Activated CD8-positive, alpha-beta T cell treated with anti-CD3 and anti-CD28 coated beads, Interleukin-2, amount 10 ng/mL, durations not matched to agents 7 days and 5 days (primary cell): ENCODE measurements at places on chromosomes 3 and 15.
A peak's percentile ranks its signal among the peaks of the same experiment; 100 is the strongest.

GRCh38 chr15:29556380-29556779 is 265.9 kb downstream of the TJP1 start:
- H3K36me3 ChIP-seq: no peaks in the 10 kb centered on the region
- H3K4me3 ChIP-seq: no peak overlapping the region
- no peaks in the 10 kb centered on the region for H3K27me3 ChIP-seq
- no peak for DNase-seq

GRCh38 chr15:49857496-49858475 is 236.9 kb downstream of the DTWD1 start:
- no peaks in the 10 kb centered on the region for H3K27me3 ChIP-seq
- H3K4me3 ChIP-seq: no peak overlapping the region
- no peaks in the 10 kb centered on the region for H3K4me1 ChIP-seq
- DNase-seq: no peak

GRCh38 chr15:77417602-77418001 is 2.3 kb downstream of the PEAK1 start:
- no peak overlapping the region for H3K27ac ChIP-seq
- H3K4me3 ChIP-seq: no peak overlapping the region
- DNase-seq: no peak
- H3K27me3 ChIP-seq: no peaks in the 10 kb centered on the region
- H3K36me3 ChIP-seq: peaks cover 7% of the 10 kb centered on the region
- H3K4me1 ChIP-seq: peaks cover 28% of the 10 kb centered on the region

GRCh38 chr3:192901435-192901834 is 16.2 kb downstream of the MB21D2 start:
- H3K27ac ChIP-seq: no peak overlapping the region
- peaks cover 50% of the 10 kb centered on the region for H3K4me1 ChIP-seq
- no peak for DNase-seq
- H3K27me3 ChIP-seq: peaks cover 10% of the 10 kb centered on the region

DNA sequence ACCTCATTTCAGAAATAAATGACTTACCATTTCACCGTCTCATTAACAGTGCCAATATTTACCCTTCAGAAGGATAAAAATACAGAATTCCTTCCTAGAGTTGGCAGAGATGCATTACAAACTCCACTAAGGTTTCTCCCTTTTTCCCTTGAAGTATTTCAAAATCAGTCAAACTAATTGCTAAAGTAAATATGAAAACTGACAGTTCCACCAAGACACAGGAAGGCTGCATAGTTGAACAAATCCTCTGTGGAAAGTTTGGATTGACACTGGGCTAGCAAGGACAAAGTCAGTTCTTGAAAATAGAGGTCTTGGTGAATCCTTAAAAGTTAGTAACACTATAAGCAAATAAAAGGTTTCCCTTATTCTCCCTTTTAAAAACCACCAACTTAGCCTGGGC is 34.5 kb downstream of the DCP1A start:
- no peak for DNase-seq
- H3K4me3 ChIP-seq: no peak overlapping the region
- no peaks in the 10 kb centered on the region for H3K27me3 ChIP-seq
- no peak overlapping the region for H3K27ac ChIP-seq
- H3K4me1 ChIP-seq: no peaks in the 10 kb centered on the region

DNA sequence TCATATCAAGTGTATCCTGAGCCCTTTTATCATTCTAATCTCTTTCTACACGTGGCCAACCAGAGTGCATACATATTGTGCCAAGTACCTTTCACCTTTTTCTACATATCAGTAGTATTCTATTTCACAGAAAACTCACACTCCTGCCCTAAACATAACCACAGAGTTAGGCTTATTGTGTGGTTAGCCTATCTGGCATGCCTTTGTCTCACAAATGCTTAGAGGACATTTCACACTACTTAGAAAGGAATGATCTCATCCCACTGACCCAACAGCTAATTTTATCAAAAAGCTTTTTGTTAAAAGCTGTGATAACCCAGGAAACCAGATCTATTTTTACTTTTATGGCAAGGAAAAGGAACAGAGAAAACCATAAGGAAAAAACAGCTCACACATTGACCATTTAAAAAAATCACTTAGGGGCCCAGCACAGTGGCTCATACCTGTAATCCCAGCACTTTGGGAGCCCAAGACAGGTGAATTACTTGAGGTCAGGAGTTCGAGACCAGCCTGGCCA is 17.8 kb upstream of the MAP4 start:
- no peak overlapping the region for H3K4me3 ChIP-seq
- peaks cover 25% of the 10 kb centered on the region for H3K4me1 ChIP-seq
- peaks cover 3% of the 10 kb centered on the region for H3K36me3 ChIP-seq
- DNase-seq: no peak

DNA sequence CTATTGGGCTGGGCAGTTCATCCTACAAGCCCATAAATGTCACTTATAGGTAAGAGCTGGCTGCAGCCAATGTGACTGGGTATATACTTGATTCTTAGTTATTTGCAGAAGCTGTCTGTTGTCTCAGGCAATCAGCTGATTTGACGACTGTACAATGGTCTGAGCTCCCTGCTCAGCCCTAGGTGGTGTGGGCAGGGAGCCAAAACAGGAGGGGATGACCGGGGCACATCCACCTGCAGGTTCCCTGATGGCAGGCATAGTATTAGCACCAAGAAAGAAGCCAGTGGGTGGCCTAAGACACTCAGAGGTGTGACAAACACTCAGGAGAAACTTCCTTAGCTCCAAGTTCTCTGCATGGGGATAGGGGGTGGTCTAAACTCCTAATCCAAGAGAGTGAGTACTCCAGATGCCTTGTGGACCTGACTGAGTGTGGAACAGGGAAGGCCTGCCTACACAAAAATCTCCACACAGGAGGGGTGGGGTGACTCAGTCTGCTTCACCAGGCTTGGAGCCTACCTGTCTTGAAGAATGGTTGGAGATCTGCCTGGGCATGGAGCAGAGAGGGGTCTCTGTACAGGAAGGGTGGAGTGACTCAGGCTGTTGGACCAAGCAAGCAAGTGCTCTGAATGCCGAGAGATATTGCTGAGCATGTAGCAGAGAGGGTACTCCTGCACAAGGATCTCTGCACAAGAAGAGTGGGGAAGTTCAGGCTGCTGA is 690.4 kb upstream of the NAALADL2 start:
- no peaks in the 10 kb centered on the region for H3K36me3 ChIP-seq
- H3K27me3 ChIP-seq: no peaks in the 10 kb centered on the region
- DNase-seq: no peak
- no peak overlapping the region for H3K4me3 ChIP-seq

DNA sequence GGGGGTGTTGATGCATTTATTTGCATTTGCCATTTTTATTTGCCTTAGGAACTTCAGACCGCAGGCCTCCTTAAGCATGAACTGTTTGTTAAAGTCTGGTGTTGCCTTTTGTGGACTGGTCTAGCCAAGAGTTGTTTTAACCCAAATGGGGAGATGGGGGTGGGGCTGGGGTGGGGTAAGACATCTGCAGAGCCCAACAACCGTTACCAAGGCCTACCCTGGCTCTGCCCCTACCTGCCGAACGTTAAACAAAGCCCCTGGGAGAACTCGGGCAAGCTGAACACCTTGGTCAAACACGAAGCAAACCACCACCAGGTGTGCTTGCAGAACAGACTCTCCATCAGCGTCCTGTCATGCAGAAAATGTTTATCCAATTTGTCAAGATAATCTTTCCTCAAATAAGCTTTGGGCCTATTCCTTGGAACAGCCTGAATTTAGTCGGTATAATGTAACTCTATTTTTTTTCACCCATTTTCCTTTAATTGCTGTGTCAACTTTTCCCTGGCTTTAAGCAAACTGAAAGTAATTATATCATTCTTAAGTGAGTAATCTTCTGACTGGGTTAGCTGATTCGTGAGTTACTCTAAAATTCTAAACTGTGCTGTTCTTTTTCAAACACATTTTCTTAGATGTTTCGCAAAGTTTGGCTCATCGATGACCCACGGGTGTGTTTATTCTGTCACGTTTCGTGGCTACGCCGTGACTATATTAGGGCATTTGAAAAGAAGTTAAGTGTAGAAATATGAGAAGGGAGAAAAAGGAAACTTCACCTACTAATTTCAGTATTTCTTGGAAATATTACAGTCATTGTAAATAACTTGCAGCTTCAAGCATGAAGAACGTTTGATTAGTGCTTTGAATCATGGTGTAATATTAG is 127.6 kb downstream of the SOX2 start:
- H3K36me3 ChIP-seq: no peaks in the 10 kb centered on the region
- no peak overlapping the region for H3K4me3 ChIP-seq
- no peaks in the 10 kb centered on the region for H3K27me3 ChIP-seq
- H3K4me1 ChIP-seq: no peaks in the 10 kb centered on the region
- no peak overlapping the region for H3K27ac ChIP-seq

- no peaks in the 10 kb centered on the region for H3K36me3 ChIP-seq
- no peak within 1 kb of the TSS for H3K27ac ChIP-seq
Measured at GRCh38 chr15:86079508-86080266, at the start of gene AGBL1. Gene AGBL1 (plus strand): TSS chr15:86079871.

DNA sequence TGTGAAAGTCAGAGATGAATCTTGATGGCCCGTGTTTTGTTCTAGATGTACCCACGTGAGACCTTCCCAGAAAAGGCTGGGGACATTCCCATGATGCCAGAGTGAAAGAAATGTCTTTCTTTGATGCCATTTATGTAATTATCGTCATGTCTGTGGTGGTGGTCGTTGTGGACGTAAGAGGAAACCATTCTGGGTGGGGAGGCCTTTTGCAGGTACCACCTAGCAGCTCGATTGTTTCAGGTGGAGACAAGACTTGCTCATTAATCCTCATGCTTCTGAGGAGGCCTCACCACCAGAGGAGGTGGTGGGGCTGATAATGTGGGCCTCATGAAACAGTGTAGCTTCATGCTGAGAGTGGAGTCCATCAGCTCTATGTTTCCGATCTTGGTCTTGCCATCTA is 58.1 kb upstream of the USP3 start:
- no peaks in the 10 kb centered on the region for H3K36me3 ChIP-seq
- peaks cover 13% of the 10 kb centered on the region for H3K4me1 ChIP-seq
- H3K27me3 ChIP-seq: no peaks in the 10 kb centered on the region
- peak; percentile 24 for DNase-seq

DNA sequence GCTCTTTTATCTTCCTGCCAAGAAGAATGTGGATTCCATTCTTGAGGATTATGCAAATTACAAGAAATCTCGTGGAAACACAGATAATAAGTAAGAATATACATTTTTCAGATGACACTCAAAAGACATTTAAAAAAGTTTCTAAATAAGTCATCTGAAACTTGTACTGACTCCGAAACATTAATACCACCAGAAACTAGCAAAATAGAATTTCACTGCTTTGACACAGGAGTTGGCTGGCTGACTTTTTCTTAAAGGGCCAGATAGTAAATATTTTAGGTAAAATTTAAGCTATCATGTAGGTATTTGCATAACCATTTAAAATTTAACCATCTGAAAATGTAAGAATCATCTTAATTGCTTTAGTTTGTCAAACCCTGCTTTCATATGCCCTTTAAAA is 20.8 kb downstream of the MORF4L1 start:
- no peak overlapping the region for H3K4me3 ChIP-seq
- peaks cover 2% of the 10 kb centered on the region for H3K4me1 ChIP-seq
- no peaks in the 10 kb centered on the region for H3K27me3 ChIP-seq

DNA sequence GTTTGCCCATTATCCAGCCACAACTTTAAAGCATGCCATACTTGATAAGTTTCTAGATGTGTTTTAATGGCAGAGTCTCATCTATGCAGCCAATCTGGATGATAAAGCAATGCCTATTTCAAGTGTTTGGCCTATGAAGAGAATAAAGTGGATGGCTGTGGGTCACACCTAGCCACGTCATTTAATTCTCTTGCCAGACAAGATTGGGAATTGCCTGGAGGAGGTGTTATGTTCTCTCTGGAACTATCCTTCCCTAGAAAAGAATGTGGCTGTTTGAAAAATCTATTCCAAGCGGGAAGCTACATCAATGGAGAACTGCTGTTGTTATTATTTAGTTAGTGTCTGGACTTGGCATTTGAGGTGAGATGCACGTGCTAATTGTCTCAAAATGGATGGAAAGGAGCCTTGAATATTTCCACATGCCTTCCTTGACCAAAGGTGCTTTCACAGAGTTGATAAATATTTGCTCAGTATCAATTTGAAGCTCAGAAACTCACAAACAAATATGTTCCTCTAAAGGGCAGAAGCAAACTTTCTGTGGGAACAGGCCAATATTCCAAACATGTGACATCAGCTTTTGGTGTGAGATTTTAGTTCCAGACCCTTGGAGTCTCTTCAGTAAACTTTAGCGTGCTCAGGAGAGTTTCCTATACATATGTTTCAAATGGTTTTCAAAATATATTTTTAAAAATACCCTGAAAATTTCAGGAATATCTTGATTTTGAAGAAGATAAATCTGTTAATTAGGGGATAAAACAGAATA is 510.6 kb upstream of the SGO1 start:
- H3K36me3 ChIP-seq: no peaks in the 10 kb centered on the region
- H3K27me3 ChIP-seq: no peaks in the 10 kb centered on the region
- no peak overlapping the region for H3K4me3 ChIP-seq
- no peaks in the 10 kb centered on the region for H3K4me1 ChIP-seq
- DNase-seq: no peak
- no peak overlapping the region for H3K27ac ChIP-seq

- no peaks in the 10 kb centered on the region for H3K4me1 ChIP-seq
- no peak for DNase-seq
- no peak overlapping the region for H3K27ac ChIP-seq
Measured at GRCh38 chr15:59701880-59702279, 12.8 kb upstream of the BNIP2 start.

DNA sequence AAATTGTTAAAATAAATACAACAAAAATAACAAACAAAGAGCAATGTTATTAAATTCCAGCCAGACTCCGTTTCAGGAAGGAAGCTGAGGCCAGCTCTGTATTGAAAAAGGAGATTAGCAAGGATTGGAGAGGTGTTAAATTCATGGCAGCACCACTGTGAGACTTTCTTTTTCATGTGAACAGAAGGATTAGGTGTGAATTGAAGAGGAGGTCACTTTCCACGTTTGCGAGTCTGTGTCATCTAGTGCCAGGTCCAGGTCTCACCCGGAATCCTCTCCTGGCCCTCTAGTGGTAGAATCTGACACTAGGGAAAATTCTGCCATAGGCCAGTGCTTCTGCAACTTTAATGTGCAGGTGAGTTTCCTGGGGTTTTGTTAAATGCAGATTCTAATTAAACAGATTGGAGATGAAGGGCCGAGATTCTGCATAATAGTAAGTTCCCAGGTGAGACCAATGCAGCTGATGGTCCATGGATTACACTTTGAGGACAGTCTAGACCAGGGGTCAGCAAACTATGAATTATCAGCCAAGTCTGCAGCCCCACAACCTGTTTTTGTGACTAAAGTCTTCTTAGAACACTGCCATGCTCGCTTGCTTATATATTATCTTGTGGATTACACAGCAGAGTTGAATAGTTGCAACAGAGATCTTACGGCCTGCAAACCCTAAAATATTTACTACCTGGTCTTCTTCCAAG is 9.2 kb upstream of the SLC6A1 start:
- H3K27me3 ChIP-seq: peaks cover 9% of the 10 kb centered on the region
- no peak overlapping the region for H3K27ac ChIP-seq
- no peak overlapping the region for H3K4me3 ChIP-seq
- DNase-seq: peak; percentile 23
- H3K4me1 ChIP-seq: no peaks in the 10 kb centered on the region

- peaks cover 4% of the 10 kb centered on the region for H3K27me3 ChIP-seq
- H3K4me1 ChIP-seq: peaks cover 6% of the 10 kb centered on the region
- no peaks in the 10 kb centered on the region for H3K36me3 ChIP-seq
- H3K27ac ChIP-seq: no peak overlapping the region
- DNase-seq: no peak
Measured at GRCh38 chr3:14323401-14324223, 78.8 kb upstream of the SLC6A6 start.

GRCh38 chr3:64411101-64411500 is 185.8 kb upstream of the PRICKLE2 start:
- no peaks in the 10 kb centered on the region for H3K4me1 ChIP-seq
- peaks cover 2% of the 10 kb centered on the region for H3K27me3 ChIP-seq

- no peak for DNase-seq
- H3K4me1 ChIP-seq: peaks cover 11% of the 10 kb centered on the region
- no peak overlapping the region for H3K27ac ChIP-seq
- H3K27me3 ChIP-seq: peaks cover 23% of the 10 kb centered on the region
Measured at GRCh38 chr15:52115598-52116427, 3.2 kb upstream of the BCL2L10 start.
